ENCODE measurements at places on chromosomes 5 and 9.

- DNase-seq: no peak
Measured at GRCh38 chr5:54655761-54656160, 138.2 kb downstream of the SNX18 start.

DNA sequence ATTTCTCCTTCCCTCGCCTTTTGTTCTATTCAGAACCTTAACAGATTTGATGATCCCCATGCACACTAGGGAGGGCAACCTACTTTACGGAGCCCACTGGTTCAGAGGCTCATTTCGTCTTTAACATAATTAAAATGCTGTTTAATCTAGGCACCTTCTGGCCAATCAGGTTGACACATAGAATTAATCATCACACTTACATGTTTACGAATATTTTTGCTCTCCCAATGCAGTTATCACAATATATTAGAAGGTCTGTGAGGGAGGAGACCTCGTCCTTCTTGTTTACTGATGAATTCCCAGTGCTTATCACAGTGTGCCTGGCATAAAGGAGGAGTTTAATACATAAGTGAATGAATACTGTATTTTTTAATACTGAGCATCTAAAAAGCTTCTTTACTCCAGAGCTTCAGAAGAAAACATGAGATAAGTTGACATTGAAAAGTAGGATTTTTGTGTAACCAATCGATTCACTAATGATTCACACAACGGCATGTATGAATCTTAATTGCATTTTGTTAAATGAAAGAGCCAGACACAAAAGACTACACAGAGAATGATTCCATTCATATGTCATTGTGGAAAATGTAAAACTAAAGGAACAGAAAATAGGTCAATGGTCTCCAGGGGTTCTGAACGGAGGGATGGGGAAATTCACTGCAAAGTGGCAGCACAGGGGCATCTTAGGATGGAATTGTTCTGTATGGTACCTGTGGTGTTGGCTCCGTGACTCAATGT lies 78.6 kb upstream of the VCAN start:
- no peak for DNase-seq

GRCh38 chr5:9787861-9788600 lies 157.9 kb upstream of the TAS2R1 start:
- no peak for DNase-seq

DNA sequence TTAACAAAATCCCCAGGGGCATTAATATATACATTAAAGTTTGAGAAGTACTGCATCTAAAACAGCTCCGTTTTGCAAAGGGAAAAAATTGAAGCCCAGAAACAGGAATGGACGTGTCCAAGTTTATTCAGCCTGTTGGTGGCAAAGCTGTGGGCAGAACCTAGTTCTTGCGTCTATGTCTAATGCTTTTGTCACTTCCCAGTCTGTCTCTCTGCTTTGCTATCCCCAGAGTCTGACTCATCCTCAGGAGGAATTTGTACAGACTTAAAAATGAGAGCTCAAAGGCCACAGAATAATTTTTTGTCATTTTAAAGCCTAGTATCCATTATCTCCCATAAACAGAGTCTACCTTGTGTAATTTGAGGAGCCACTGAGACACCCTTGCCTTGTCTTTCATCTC lies 330.9 kb upstream of the GRIA1 start:
- no peak for DNase-seq

DNA sequence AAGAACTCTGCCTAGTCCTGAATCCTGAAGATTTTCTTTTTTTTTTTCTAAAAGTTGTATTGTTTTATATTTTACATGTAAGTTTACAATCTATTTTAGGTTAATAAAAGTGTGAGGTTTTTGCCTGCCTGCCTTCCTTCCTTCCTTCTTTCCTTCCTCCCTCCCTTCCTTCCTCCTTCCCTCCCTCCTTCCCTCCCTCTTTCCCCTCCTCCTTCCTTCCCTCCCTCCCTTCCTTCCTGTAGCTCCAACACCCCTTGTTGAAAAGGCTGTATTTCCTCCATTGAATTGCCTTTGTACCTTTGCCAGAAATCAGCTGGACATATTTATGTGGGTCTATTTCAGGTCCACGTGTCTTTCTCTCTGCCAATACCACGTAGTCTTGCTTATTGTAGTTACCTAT lies 46.6 kb downstream of the CACNA1B start:
- DNase-seq: no peak

DNA sequence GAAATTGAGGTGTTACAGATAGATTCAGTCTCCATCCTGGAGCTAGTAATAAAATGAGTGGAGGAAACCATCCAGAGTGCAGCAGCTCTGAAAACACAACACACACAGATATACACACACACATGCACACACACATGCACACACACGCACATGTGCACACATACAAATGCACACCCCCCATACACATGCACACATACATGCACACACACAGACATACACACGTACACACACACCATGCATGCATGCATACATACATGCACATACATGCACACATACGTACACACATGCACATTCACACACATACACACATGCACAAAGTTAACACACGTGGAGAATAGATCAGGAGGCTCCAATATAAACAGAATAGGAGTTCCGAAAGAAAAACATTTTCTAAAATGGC lies 21.0 kb upstream of the OBP2B start:
- DNase-seq: no peak

GRCh38 chr9:109918339-109919163 lies 138.6 kb downstream of the PALM2AKAP2 start:
- DNase-seq: peak; percentile 57

DNA sequence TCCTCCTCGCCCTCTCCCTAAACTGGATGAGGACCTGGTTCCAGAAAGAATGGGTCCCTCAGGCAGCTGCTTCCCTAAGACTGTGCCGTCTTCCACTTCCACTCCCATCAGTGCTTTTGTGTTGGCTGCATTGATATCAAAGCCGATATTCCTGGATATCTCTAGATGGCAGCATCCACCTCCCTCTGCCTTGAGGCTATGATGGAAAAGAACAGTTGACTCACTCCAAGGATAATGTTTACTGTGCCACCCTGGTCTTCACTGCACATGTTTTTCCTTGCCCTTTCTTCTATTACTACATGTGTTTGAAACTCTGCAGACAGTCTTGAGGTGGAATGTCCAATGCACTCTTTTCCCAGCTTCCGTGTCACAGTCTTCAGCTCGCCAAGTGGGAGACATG lies 211.6 kb downstream of the MAST4 start:
- no peak for DNase-seq

DNA sequence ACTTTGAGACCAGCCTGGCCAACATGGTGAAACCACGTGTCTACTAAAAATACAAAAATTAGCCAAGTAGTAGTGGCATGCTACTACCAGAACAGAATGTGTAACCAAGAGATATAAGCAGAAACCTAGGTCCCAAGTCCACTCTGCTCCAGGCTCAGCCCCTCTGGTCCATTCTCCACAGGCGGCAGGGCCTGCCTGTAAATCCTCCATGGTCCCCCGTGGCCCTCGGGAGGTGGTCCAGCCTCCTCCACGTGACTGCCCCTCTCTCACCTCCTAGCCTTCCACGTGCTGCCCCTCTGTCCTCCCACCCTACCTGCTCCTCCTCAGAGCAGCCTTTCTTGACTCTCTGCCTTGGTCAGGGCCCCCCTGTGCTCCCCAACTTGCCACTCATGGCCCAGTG lies 127.4 kb downstream of the GAPVD1 start:
- DNase-seq: no peak

GRCh38 chr9:95047452-95048224 lies 269.9 kb downstream of the FANCC start:
- DNase-seq: no peak

- DNase-seq: no peak
Measured at GRCh38 chr5:138352722-138353559, 456 bp downstream of the KDM3B start.

GRCh38 chr9:89489548-89490530 lies 8.1 kb downstream of the SEMA4D start:
- DNase-seq: no peak

GRCh38 chr5:137932800-137933199 lies 43.5 kb downstream of the PKD2L2 start:
- DNase-seq: no peak

DNA sequence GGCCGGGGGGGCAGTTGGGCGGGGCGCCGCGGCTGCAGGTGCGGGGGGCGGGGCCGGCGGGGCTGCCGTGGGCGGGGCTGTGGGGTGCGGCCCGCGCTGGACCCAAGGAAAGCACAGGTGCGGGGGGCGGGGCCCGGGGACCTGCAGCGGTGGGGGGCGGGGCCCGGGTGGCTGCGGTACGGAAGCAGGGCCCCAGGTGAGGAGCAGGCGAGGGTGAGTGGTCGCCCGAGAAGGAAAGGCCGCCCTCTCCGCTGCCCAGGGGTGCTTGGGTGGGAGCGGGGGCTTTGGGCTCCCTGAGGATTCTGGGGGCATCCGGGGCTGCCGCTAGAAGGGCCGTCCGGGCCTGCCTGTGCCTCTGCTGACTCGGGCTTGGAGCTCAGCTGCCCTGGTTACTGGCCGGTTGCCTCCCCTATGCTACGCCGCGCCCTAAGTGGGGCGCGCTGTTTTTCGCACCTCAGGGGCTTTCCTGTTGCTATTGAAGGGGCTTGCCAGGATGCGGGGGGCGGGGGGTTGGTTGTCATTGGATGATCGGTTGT lies 767 bp downstream of the RALGPS1 start:
- DNase-seq: no peak

DNA sequence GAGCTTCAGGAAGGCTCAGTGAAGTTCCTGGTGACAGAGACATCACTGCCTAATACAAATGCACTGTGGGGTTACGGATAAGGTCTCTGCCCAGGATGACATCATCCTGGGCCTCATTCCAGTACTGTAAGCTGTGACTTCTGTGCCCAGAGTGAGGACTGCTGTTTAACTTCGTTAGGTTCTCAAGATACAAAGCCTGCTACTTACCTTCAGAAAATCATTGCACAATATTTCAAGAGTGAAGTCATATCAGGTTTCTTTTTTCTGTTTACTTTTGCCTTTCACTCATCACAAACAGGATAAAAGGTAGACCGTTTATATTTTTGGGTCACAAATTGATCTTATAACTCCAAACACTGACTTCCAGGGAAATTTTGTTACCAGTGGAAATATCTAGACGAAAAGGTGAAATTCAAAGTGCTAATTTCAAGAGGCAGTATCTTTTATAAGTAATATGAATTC lies 241.2 kb downstream of the PIK3R1 start:
- no peak for DNase-seq

- DNase-seq: no peak
Measured at GRCh38 chr5:65015767-65016166, 247.0 kb downstream of the CWC27 start.

- DNase-seq: no peak
Measured at GRCh38 chr5:26569241-26569928, 469.0 kb downstream of the CDH9 start.

- no peak for DNase-seq
Measured at GRCh38 chr9:82117026-82117811, 128.6 kb downstream of the SPATA31D1 start.

- DNase-seq: peak; percentile 24
Measured at GRCh38 chr9:130893341-130894101, 3.1 kb downstream of the QRFP start.

DNA sequence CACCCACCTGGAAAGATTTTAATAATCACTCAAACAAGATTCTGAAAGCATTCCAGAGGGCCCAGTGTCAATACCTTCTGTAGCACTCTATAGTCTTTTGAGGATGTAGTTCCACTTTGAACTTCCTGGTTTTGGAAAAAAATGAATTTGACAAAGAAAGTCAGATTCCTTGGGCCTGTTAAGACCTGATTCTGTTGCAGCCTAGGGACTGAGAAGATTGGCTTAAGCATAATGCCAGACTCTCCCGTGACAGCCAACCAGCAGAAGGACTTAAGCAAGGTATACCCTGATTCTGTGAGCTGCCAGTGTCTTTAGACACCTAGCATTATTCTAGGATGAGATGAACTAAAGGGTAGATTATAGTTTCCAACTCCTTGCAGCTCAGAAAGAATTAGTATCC lies 6.8 kb downstream of the SPINK5 start:
- DNase-seq: no peak

DNA sequence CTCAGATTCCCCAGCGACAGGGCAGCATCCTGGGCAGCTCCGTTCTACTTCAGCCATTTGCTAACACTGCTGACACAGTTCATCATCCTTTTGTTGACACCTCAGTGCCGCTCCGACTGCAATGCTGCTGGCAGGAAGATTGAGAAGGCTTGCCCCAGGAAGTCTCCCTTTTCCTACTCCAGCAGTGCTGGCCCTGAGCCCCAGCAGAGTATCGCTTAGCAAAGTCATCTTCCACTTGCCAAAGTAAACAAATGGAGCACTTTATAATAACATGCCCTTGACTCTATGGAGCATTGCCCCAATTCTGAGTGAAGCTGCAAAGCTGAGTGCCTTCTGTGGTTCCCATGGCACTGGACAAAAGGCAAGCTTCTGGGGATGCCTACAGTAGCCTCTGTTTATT lies 32.2 kb downstream of the PRLR start:
- DNase-seq: no peak

DNA sequence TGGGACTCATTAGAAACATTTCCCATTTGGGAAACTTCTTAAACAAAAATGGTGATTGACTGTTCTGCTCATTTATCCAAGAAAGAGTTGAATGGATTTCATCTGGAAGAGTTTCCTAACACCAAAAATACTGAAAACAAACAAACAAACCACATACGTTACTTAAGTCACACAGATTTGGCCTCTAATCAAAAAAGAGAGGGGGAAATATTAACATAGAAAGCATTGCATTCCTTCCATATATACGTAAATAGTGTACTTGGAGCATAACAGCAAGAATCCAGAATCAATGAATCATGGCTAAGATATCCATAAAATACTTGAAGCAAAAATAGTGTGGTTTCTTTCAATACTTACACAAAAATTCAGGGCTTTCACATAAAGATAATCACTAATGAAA lies 189.8 kb upstream of the MAP3K1 start:
- DNase-seq: no peak

GRCh38 chr5:77662635-77663034 lies 24.1 kb upstream of the OTP start:
- DNase-seq: no peak

DNA sequence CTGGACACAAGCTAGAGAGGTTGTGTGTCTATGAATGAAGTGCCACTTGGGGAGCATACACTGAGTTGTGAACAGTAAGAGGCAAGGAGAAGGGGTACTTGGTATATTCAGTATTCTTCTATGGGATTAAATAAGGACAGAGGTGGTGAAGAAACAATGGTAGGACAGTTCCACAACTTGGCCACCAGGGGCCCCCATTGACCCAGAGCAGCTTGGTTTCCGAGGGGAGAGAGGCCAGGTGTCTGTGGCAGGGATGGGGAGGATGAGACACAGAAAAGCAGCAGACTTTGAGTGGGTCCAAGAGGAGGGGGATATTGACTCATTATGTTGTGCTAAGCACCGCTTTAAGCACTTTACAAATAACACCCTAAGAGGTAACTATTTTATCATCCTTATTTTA lies 220.6 kb downstream of the MELK start:
- no peak for DNase-seq

GRCh38 chr9:7542693-7543092 lies 256.9 kb downstream of the DMAC1 start:
- DNase-seq: no peak

DNA sequence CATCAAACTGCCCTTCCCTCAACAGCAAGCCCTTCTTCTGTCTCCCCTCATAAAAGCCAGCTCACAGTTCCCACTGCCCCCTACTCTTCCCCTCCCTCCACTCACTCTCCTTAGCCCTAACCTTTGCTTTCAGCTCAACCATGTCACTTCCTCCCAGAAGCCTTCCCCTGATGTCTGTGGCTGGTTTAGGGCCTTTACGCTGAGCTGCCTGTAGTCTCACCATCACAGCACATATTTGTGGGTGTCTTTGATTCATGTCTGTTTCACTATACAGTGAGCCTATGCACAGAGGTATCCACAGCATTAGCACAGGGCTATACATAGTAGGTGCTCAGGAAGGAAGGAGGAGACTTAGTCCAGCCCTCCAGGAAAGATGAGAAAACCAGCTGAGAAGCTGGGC lies 34.7 kb downstream of the C9orf50 start:
- no peak for DNase-seq

All from left renal pelvis (tissue), 4 donors.